A549 treated with Mapracorat at 1 μM for 4 hours (cell line): ENCODE measurements at places on chromosomes 12 and 14. TPM values are rescaled to one million over a fixed set of nuclear protein-coding genes. Genes with fewer than 3 reads are reported as not detected.

EEA1 gene
- 3.6 to 6.7 TPM (median 6.5 TPM) in 5 replicates for total RNA-seq

DIO2 gene
- total RNA-seq: 1.6 to 3.6 TPM (median 2.9 TPM) in 5 replicates

ARG2 gene
- total RNA-seq: 1.6 to 2.3 TPM (median 2.2 TPM) in 5 replicates

KLHL33 gene
- total RNA-seq: not detected in 5 replicates

CKB gene
- total RNA-seq: 98.0 to 132 TPM (median 131 TPM) in 5 replicates

INHBC gene
- total RNA-seq: not detected in 5 replicates

RESF1 gene
- total RNA-seq: 15.6 to 20.7 TPM (median 16.7 TPM) in 5 replicates

KRT5 gene
- 0.26 to 0.79 TPM (median 0.62 TPM) in 5 replicates for total RNA-seq

TEAD4 gene
- 39.4 to 51.3 TPM (median 47.9 TPM) in 5 replicates for total RNA-seq

OVCH1 gene
- not detected in 5 replicates for total RNA-seq

GAPDH gene
- total RNA-seq: 7,029 to 9,300 TPM (median 8,522 TPM) in 5 replicates

ACOT6 gene
- not detected in 5 replicates for total RNA-seq

KCNJ8 gene
- total RNA-seq: 0.14 to 0.57 TPM (median 0.44 TPM) in 5 replicates

TRPV4 gene
- total RNA-seq: 0.06 to 0.26 TPM (median 0.14 TPM) in 5 replicates

SYNE3 gene
- 0.29 to 0.58 TPM (median 0.38 TPM) in 5 replicates for total RNA-seq

PLEKHH1 gene
- 3.0 to 3.9 TPM (median 3.6 TPM) in 5 replicates for total RNA-seq

TRAF3 gene
- total RNA-seq: 16.1 to 21.7 TPM (median 20.5 TPM) in 5 replicates

KRT3 gene
- total RNA-seq: 0.06 to 0.11 TPM in 2 of 5 replicates, not detected in the others

SERPINA10 gene
- not detected in 5 replicates for total RNA-seq

POLE2 gene
- total RNA-seq: 11.8 to 13.9 TPM (median 13.6 TPM) in 5 replicates

TXNRD1 gene
- 753 to 930 TPM (median 871 TPM) in 5 replicates for total RNA-seq

GSKIP gene
- total RNA-seq: 16.4 to 26.5 TPM (median 22.5 TPM) in 5 replicates

RNF212B gene
- total RNA-seq: not detected in 5 replicates

ANO2 gene
- total RNA-seq: 0.05 to 0.22 TPM (median 0.16 TPM) in 3 of 5 replicates, not detected in the others

POTEM gene
- not detected in 5 replicates for total RNA-seq

KCNC2 gene
- total RNA-seq: not detected in 5 replicates

SLC25A47 gene
- total RNA-seq: not detected in 5 replicates

CSRP2 gene
- 18.7 to 21.7 TPM (median 20.1 TPM) in 5 replicates for total RNA-seq

TSPAN19 gene
- total RNA-seq: not detected in 5 replicates

GLS2 gene
- total RNA-seq: 0.13 to 0.24 TPM (median 0.16 TPM) in 3 of 5 replicates, not detected in the others

KLHDC1 gene
- total RNA-seq: 0.24 to 0.49 TPM (median 0.28 TPM) in 5 replicates

GARIN6 gene
- total RNA-seq: not detected in 5 replicates

CDCA3 gene
- 71.5 to 81.3 TPM (median 75.3 TPM) in 5 replicates for total RNA-seq

HEATR5A gene
- total RNA-seq: 13.0 to 20.3 TPM (median 18.3 TPM) in 5 replicates

HELB gene
- 0.80 to 1.4 TPM (median 1.3 TPM) in 5 replicates for total RNA-seq

CRIP1 gene
- 1,786 to 1,947 TPM (median 1,895 TPM) in 5 replicates for total RNA-seq

KRT2 gene
- not detected in 5 replicates for total RNA-seq

SLC5A8 gene
- total RNA-seq: not detected in 5 replicates

GLT1D1 gene
- not detected in 5 replicates for total RNA-seq

PARP2 gene
- 17.5 to 23.7 TPM (median 18.8 TPM) in 5 replicates for total RNA-seq

EFS gene
- total RNA-seq: not detected in 5 replicates

TPPP2 gene
- not detected in 5 replicates for total RNA-seq

KLRC2 gene
- total RNA-seq: 1.5 to 2.3 TPM (median 1.9 TPM) in 5 replicates

DNAJC22 gene
- total RNA-seq: 17.0 to 23.4 TPM (median 20.7 TPM) in 5 replicates

ZNF891 gene
- 0.28 to 0.41 TPM (median 0.31 TPM) in 5 replicates for total RNA-seq

NINJ2 gene
- 0.36 to 0.89 TPM (median 0.46 TPM) in 5 replicates for total RNA-seq

NFATC4 gene
- 0.16 to 0.42 TPM (median 0.18 TPM) in 5 replicates for total RNA-seq

OR6C3 gene
- total RNA-seq: not detected in 5 replicates

RHEBL1 gene
- total RNA-seq: 3.3 to 6.0 TPM (median 4.6 TPM) in 5 replicates

ARHGDIB gene
- 1.1 to 1.9 TPM (median 1.2 TPM) in 5 replicates for total RNA-seq

SIX1 gene
- 5.6 to 8.1 TPM (median 6.8 TPM) in 5 replicates for total RNA-seq

MYH7 gene
- not detected in 5 replicates for total RNA-seq

RBMS2 gene
- 9.4 to 18.3 TPM (median 11.8 TPM) in 5 replicates for total RNA-seq

GPD1 gene
- total RNA-seq: 0.14 to 0.30 TPM (median 0.18 TPM) in 5 replicates

ANKRD13A gene
- 14.9 to 19.8 TPM (median 18.1 TPM) in 5 replicates for total RNA-seq

CMKLR1 gene
- total RNA-seq: 0.13 TPM in 1 of 5 replicates, not detected in the others
